ENCODE measurements at places on chromosomes 5 and 9. TPM values are rescaled to one million over a fixed set of nuclear protein-coding genes. Genes with fewer than 3 reads are reported as not detected.

GRCh38 chr5:14161825-14162556, 18.8 kb downstream of the TRIO start:
- no peak for DNase-seq
- no peak overlapping the region for H3K27ac ChIP-seq
- H3K27me3 ChIP-seq: no peaks in the 10 kb centered on the region
- peaks cover 30% of the 10 kb centered on the region for H3K4me1 ChIP-seq
- no peak overlapping the region for H3K4me3 ChIP-seq

- H3K27ac ChIP-seq: no peak overlapping the region
- no peaks in the 10 kb centered on the region for H3K4me1 ChIP-seq
- H3K36me3 ChIP-seq: no peaks in the 10 kb centered on the region
- no peak for DNase-seq
Measured at GRCh38 chr5:156896546-156896945, 46.5 kb downstream of the PPP1R2B start.

The FLT4 gene
- 0.17 TPM for total RNA-seq

The WNK2 gene
- under 0.01 TPM for total RNA-seq

The CXCL14 gene
- total RNA-seq: 0.26 TPM

- no peaks in the 10 kb centered on the region for H3K4me1 ChIP-seq
- no peaks in the 10 kb centered on the region for H3K27me3 ChIP-seq
- no peak overlapping the region for H3K4me3 ChIP-seq
- DNase-seq: no peak
- H3K36me3 ChIP-seq: no peaks in the 10 kb centered on the region
Measured at GRCh38 chr5:4018007-4018406, 422.4 kb downstream of the IRX1 start.

The TCERG1 gene
- 21.3 TPM for total RNA-seq

- peaks cover 29% of the 10 kb centered on the region for H3K4me1 ChIP-seq
- peak; percentile 96 for DNase-seq
- peaks cover 2% of the 10 kb centered on the region for H3K36me3 ChIP-seq
Measured at GRCh38 chr9:38008168-38009034, 60.6 kb downstream of the SHB start.

DNA sequence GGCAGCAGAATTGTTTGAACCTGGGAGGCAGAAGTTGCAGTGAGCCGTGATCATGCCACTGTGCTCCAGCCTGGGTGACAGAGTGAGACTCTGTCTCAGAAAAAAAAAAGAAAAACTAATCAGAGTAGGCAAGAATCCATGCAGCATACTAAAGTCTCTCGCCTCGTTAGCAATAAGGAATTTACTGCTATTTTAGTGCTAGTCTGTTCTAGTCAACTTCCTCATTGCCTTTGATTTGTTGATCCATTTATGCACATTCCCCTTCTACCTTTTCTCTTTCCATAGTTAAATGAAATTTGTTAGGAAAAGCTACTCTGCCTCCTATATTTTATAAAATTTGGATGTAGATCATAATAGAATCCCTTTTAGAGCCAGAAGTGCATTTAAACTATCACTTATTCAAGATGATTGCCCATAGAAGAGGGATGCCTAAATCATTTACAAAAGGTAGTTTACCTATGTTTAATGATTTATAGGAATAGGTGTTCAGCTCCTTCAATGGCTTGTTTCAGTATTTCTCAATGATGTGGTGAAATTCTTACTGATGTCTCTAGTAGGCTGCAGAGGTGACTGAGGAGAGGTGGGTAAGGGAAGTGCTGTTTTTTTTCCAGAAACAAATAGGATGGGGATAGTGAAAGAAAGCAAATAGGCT, 1.9 kb downstream of the LRRC19 start:
- no peak overlapping the region for H3K27ac ChIP-seq
- peak; percentile 10 for DNase-seq
- H3K27me3 ChIP-seq: no peaks in the 10 kb centered on the region
- H3K36me3 ChIP-seq: no peaks in the 10 kb centered on the region
- H3K4me1 ChIP-seq: no peaks in the 10 kb centered on the region
- H3K4me3 ChIP-seq: no peak overlapping the region

GRCh38 chr5:151459680-151460324, 12.4 kb downstream of the SLC36A1 start:
- no peak overlapping the region for H3K27ac ChIP-seq
- no peaks in the 10 kb centered on the region for H3K27me3 ChIP-seq
- no peak for DNase-seq
- H3K4me3 ChIP-seq: no peak overlapping the region
- H3K36me3 ChIP-seq: peaks cover 1% of the 10 kb centered on the region

DNA sequence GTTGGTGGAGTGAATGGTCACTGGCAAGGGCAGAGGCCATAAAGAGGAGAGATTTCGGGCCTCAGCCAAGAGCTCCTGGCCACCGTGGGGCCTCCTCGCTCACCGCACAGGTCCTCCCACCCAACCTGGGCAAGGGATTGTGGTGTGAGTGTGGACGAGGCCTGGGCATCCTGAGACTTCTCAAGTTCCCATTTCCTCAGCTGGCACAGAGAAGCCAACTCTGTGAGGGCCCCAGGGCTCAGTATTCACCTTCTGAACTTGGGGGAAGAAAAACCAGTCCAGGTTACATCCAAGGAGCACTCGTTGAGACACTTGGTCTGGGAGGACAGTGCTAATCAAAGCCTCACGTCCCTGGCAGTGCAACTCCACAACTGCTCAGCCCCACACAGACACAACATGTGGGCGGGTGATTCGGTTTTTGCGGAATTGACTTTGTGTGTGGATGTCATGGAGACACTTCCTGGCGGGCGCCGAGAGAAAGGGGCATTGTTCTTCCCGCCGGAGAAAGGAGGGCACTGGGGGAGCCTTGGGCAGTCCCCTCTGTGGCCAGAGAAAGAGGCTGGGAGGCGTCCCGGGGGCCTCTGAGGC, 28.5 kb upstream of the NKD2 start:
- no peaks in the 10 kb centered on the region for H3K36me3 ChIP-seq
- no peak overlapping the region for H3K27ac ChIP-seq
- no peaks in the 10 kb centered on the region for H3K4me1 ChIP-seq
- no peak overlapping the region for H3K4me3 ChIP-seq
- peaks cover 7% of the 10 kb centered on the region for H3K27me3 ChIP-seq
- peak; percentile 64 for DNase-seq

Measured in fibroblast of lung (primary cell).